ENCODE measurements at places on chromosomes 7 and 10.

DNA sequence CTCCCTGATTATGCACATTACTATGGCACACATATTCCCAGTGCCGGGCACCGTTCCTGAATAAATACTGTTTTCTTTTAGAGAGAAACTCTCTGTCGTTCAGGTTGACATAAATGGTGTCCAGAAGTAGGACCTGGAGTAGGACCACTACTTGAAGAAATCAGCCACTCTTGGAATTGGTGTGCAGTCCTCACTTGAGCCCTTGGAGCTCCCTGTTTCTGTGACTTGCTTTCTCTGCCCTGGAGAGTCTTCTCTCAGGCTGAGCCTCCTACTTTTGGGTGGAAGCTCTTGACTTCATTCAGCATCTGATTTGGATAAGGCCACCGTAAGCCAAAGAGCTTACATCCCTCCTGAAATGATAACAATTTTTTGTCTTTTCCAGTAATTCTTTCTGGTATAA lies 29.7 kb upstream of the ANTXRL start:
- no peak for DNase-seq

DNA sequence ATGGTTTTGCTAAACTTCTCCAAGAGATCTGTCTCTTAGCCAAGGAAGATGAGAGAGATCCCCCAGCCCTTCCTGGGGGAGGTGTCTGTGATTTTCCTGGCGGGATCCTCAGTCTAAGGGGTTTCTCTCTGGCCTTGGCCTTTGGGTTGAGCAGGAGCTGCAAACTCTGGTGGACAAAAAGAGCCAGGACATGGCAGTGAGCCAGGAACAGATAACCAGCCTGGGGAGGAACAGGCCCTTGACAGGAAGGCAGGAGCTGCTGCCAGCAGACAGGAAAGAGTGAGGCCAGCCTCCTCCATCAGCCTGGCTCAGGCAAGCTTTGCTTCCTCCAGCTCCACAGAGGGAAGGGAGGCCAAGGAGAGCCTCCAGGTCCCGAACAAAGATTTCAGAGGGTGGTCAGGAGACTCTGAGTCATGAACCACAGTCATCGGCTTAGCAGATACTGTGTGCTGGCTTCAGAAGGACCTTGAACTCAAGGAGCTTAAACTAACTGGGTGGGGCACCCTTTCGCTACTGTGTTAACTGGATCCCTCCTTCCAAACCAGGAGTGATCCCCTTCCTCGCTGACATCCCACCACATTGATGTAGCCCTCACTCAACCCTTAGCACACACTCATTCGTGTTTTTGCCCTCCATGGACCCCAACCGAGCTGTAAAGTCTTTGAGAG lies 34.7 kb downstream of the DDIT4 start:
- no peak for DNase-seq

DNA sequence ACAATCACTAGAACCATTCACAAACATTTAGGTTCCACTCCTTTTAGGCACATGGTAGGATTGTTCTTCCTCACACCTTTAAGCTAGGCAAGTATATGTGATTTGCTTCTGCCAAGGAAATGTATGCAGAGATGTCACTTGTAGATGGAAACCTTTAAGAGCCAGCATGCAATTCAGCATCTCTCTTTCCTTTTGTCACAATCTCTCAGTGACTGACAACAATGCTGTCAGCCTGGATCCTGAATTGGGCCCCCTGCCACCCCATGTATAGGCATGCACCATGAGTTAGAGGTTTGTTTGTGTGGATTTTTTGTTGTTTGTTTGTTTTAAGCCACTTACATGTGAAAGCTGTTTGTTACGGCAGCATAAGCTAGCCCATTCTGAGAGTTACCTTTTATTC lies 169.6 kb upstream of the PDE1C start:
- DNase-seq = no peak

DNA sequence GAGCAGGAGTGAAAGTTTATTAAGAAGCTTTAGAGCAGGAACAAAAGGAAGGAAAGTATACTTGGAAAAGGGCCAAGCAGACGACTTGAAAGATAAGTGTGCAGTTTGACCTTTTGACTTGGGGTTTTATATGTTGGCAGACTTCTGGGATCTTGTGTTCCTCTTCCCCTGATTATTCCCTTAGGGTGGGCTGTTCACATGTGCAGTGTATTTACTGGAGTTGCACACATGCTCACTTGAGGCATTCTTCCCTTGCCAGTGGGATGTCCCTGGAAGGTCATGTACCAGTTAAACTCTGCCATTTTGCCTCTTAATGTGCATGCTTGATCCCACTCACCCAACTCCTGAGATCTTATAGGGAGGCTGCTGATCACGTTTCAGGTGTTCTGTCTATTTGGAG lies 23.4 kb upstream of the ARHGAP12 start:
- no peak for DNase-seq

DNA sequence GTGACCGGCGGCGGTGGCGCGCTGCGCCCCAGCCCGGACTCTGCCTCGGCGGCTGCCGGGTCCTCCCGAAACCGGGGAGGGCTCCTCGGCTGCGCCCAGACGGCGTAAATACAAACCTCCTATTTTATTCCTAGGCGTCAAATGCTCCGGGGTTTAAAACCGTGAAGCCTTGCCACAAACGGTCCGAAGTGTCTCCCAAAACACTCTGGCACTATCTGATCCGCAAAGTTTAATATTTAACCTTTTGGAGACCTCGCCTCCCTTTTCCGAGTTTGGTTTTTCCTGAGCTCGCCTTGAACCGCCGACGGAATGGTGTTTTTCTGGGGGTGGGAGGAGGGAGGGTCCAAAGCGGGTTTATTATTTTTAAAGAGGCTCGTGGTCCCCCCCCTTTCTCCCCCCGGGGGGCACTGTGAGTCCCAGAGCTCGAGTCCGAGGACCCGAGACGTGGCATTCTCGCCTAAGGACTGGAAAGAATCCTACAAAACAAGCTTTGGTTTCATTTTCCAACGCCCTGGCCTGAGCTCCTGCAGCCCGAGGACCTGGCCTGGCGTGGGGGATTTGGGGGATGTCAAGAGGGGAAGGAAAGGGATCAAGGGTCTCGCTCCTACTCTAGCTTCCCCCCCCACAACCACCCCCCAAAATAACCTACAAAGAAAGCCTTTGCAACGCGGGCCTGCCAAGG lies 1.8 kb downstream of the TNRC18 start:
- DNase-seq = no peak

DNA sequence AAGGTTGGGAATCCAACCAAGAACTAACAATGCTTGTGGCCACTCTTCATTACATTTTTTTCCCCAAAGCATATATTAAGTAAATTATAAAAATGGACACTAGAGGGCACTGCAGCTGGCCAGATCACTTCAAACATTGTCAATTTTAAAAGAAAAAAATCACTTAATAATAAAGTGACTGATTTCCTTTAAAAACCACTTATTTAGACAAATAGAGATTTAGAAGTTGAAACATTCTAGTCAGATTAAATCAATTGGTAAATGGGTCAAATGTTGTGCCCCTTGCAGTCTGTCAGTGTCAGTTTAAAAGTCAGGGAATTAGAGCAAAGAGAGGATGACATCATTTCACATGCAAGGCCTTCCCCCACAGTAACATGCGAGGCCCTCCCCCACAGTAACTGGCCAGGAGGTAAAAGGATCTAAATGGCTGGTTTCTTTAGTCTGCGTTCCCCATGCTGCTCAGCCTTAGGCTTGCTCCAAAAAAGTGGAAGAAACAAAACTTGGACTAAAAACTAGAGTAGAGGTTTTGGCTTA lies 177.9 kb downstream of the SKAP2 start:
- no peak for DNase-seq

GRCh38 chr7:86209036-86209435 lies 434.7 kb upstream of the GRM3 start:
- no peak for DNase-seq

DNA sequence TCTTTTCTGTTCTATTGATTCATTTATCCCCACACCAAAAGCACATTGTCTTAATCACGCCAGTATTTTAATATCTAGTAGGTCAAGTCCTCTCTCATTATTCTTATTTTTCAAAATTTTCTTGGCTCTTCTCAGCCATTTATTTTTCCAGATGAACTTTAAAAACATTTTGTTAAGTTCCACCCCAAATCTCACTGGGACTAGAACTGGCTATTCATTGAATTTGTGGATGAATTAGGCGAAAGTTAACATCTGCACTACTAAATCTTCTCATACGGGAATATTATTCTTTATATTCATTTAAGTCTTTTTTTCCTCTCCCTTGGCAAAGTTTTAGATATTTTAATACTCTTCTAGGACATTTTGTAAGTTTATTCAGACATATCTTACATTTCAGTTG lies 295.2 kb upstream of the MGMT start:
- DNase-seq = no peak

- DNase-seq = no peak
Measured at GRCh38 chr7:20089431-20089830, 127.8 kb downstream of the MACC1 start.

All from stimulated activated naive CD8-positive, alpha-beta T cell treated with anti-CD3 and anti-CD28 coated beads, Interleukin-15, amount 100 ng/mL, for 72 hours (primary cell).